ENCODE measurements at places on chromosomes 2 and 18. TPM values are rescaled to one million over a fixed set of nuclear protein-coding genes. Genes with fewer than 3 reads are reported as not detected.

The SPC25 gene
- not detected for total RNA-seq

The NLRC4 gene
- total RNA-seq = 0.11 TPM

The NFATC1 gene
- total RNA-seq = 107 TPM

The GALR1 gene
- not detected for total RNA-seq

GRCh38 chr2:70960833-70961647, 17.4 kb upstream of the ANKRD53 start:
- no peak for DNase-seq
- no peaks in the 10 kb centered on the region for H3K36me3 ChIP-seq
- peaks cover 17% of the 10 kb centered on the region for H3K4me1 ChIP-seq
- H3K27me3 ChIP-seq = peaks cover 33% of the 10 kb centered on the region
- no peak overlapping the region for H3K4me3 ChIP-seq

DNA sequence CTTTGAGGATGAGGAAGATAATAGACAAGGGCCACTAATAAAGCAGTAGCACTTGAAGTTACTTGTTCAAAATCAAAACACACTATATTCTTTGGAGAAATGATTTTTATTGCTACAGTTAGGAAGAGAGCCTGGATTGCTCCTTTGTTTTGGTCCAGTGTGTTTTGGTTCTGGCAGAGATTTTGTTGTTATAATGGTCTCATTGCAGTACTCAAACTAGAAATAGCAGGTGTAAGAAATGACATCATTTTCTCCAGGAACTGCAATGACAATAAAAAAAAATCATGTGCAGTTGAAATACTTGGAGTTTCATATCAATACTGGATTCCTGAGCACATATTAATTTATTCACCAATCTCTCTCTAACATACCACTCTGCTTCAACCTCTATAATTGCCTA, 490.3 kb downstream of the CCDC85A start:
- H3K27ac ChIP-seq = no peak overlapping the region
- no peaks in the 10 kb centered on the region for H3K4me1 ChIP-seq
- no peaks in the 10 kb centered on the region for H3K27me3 ChIP-seq
- no peak for DNase-seq

DNA sequence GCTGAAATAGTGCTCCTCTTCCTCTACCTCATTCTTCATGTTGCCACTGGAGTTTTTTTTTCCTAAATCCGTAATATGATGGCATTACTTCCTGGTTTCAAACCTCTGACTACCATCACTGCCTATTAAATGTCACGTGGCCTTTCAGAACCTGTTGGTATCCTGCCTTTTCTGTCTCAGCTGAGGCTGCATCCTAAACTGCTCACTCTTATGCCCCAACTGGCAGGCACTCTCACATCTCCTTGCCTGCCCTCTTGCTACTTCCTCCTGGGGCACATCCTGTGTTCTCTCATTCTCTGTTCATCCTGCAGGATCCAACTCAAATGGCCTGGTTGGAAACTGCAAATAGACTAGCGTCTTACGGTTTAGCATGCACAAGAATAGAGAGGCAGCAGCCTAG, 468.1 kb upstream of the FANCL start:
- H3K36me3 ChIP-seq = no peaks in the 10 kb centered on the region
- DNase-seq = no peak
- no peaks in the 10 kb centered on the region for H3K4me1 ChIP-seq
- H3K4me3 ChIP-seq = no peak overlapping the region

GRCh38 chr18:77234504-77235365, 14.9 kb upstream of the GALR1 start:
- H3K4me1 ChIP-seq = no peaks in the 10 kb centered on the region
- peaks cover 4% of the 10 kb centered on the region for H3K27me3 ChIP-seq
- no peaks in the 10 kb centered on the region for H3K36me3 ChIP-seq
- H3K4me3 ChIP-seq = no peak overlapping the region
- H3K27ac ChIP-seq = no peak overlapping the region

Measured in CD4-positive, alpha-beta T cell (primary cell).